ENCODE measurements at places on chromosomes 16 and 17.

GRCh38 chr16:58218786-58219185, 20.9 kb upstream of the CSNK2A2 start:
- DNase-seq, result no peak

DNA sequence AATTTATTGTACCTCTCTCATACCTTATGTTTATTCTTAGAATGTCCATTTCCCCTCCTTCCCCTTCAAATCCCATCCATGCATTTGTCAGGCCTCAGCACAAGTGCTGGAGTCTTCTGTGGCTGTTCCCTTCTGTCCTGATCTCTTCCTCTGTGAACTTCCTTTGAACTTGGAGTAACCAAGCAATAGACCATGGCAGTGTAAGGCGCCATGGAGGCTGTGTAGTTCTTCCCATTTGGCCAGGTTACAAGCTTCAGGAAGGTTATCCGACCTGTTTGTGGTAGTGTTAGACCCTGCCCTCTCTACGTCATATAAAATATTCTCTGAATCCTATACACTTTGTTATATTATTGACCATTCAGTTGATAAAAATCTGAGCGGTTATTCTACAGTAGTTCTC, 28.6 kb downstream of the MAP2K6 start:
- DNase-seq, result no peak

GRCh38 chr17:15270628-15271381, 5.7 kb upstream of the PMP22 start:
- no peak for DNase-seq

DNA sequence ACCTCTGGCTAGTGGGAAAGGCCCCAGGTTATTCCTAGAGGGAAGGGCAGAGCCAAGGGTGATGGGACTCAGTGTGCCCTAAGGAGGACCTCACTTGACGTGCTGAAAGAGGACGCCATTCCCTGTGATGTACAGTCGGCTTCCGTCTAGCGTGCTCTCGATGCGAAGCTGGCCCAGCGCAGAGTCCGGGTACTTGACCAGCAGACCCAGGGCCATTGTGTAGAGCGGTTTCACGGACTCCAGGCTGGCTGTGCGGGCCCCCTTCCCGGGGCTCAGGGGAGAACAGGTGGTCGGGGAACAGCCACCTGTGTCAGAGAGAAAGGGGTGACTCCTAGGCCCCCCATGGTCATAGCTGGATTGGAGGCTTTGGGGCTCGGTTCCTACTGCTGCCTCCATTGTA, 19.9 kb downstream of the PLEKHG4 start:
- no peak for DNase-seq

- DNase-seq, result no peak
Observed at GRCh38 chr16:86288716-86289294, 221.5 kb upstream of the FOXF1 start.

DNA sequence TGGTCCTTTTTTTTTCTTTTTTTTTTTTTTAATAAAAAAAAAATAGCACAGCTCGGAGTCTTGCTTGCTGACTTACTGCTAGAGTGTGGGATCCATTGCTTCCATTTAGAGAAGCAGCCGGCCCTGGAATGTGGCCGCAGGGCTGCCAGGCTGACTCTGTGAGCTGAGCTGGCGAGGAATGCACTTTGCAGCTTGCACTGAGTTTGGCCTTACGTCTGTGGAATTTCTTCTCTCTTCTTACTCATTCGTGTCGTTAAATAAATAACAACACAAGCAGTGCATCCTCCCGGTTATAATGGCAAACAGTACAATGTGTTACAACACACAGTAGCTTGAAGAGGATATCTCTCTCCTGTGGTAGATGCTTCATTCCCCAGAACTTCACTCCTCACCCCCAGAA, 69.2 kb downstream of the PRKCB start:
- DNase-seq, result no peak

- DNase-seq, result no peak
Observed at GRCh38 chr16:13767215-13767614, 152.7 kb upstream of the ERCC4 start.

GRCh38 chr17:83026311-83026811, 53.0 kb upstream of the METRNL start:
- peak; percentile 64 for DNase-seq

GRCh38 chr16:86095131-86095752, 196.3 kb downstream of the IRF8 start:
- no peak for DNase-seq

- no peak for DNase-seq
Observed at GRCh38 chr17:17565471-17566339, 25.8 kb downstream of the PEMT start.

- no peak for DNase-seq
Observed at GRCh38 chr17:44549686-44550085, 7.6 kb upstream of the FZD2 start.

- DNase-seq, result no peak
Observed at GRCh38 chr16:19817875-19818274, 66.8 kb downstream of the GPRC5B start.

- DNase-seq, result no peak
Observed at GRCh38 chr16:9318764-9319163, 227.3 kb downstream of the HAPSTR1 start.

GRCh38 chr17:48724251-48725003, 1.4 kb downstream of the PRAC2 start:
- peak; percentile 86 for DNase-seq

- DNase-seq, result no peak
Observed at GRCh38 chr16:27883576-27883975, 179.9 kb downstream of the GSG1L start.

Measured in activated CD8-positive, alpha-beta memory T cell treated with anti-CD3 and anti-CD28 coated beads for 24 hours (primary cell).